ENCODE measurements at places on chromosomes 7 and 10.

DNA sequence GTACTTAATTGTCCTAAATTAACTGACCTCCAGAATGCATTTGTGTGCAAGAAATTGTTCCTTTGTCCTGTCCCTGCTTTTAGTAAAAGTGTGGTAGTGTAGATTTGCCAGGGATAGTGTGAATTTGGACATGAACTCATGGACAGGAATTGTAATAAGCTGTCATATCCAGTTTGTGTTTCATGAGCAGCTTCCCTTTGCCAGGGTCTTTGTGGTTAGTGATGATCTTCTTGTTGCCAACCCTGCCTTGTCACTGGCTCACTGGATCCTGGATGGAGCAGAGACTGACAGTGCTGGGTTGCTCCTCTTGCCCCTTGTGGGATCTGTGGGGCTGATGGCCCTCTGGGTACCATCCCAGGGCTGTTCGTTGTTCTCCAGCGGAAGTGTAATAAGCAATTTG lies 110.1 kb downstream of the CCNY start:
- DNase-seq, result no peak

DNA sequence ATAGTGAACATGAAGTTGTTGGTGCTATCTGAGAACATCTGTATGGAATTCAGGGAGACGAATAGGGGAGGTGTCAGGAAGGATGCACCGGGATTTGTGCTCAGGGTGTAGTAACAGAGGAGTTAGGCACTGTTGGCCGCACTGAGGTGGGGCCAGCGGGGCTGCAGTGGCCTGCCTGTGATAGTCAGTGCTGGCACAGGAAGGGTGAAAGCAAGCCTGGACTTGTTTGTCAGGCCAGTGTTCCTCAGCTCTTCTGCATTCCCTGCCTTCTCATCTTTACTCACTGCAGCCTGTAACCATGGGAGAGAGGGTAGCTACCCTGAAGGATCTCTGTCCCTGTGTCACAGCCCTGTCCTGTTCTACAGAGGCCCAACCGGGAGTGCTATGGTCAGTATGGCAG lies 81.3 kb downstream of the SH2D4B start:
- DNase-seq, result no peak

GRCh38 chr10:63286340-63286739 lies 153.2 kb downstream of the NRBF2 start:
- no peak for DNase-seq

DNA sequence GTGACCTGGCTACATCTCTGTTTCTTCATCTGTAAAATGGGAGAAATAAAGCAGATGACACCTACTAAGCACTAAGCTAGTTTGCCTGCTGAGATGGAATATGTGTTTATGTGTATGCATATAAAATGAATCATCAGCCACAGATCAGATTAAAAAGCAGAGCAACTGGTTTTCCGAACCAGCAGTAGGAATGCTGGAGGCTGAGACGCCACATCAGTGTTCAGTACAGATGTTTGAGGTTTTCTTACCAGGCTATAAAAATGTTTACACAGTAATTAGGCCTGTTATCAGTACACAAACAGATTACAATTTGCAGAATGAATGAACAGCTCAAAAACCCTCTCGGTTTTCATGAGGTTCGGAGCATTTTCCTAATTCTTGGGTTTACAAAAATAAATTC lies 85.8 kb downstream of the CALN1 start:
- no peak for DNase-seq

- DNase-seq, result no peak
Measured at GRCh38 chr7:118747473-118747872, 523.0 kb downstream of the ANKRD7 start.
